ENCODE measurements at places on chromosomes 6 and 20.
A peak's percentile ranks its signal among the peaks of the same experiment; 100 is the strongest.

DNA sequence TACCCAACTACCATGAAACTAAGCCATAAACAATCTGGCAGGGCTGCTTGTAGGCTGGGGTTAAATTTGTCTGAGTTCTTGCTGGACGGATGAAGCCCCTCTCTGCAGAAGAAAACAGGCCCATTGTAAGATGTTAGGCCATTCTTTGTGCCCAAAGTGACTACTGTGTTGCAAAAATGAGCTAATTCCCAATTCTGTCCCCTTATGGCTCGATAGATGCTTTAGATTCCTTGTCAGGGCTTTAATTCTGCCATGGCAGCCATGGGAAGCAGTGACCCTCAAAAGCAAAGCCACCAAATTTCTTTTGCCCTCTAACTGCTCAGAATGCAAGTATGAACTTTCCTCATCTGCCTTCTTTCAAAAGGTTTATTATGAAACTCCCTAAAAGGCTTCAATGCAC is 45.2 kb downstream of the LAMA4 start:
- DNase-seq: no peak

DNA sequence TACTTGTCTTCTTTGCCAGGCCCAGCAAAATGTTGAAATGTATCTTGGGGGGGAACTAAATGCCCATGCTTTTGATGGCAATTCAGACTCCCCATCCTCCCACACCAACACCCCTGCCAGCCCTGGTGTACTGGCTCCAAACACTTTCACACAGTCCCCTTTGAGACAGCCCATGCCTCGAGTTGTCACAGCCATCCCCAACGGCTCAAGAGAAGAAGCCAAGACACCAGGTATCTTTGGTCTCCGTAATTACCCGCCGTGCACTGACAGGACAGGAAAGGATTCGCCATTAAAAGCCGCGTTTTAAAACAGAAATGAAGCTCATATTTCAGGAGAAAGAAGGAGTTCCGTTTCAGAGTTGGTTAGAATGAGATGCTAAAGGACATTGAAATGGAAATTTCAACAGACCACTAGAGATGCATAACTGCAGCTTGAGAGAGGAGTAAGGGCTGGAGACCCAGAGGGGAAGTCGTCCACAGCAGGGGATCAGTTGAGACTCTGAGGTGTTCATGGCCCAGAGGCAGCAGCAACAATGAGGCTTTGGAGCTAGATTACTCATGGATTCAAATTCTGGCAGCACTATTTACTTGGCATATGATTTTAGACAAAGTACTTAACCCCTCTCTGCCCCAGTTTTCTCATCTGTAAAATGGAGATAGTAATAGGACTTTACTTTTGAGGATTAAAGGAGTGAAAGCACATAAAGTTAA is 63.5 kb upstream of the ADGRF1 start:
- DNase-seq: no peak

DNA sequence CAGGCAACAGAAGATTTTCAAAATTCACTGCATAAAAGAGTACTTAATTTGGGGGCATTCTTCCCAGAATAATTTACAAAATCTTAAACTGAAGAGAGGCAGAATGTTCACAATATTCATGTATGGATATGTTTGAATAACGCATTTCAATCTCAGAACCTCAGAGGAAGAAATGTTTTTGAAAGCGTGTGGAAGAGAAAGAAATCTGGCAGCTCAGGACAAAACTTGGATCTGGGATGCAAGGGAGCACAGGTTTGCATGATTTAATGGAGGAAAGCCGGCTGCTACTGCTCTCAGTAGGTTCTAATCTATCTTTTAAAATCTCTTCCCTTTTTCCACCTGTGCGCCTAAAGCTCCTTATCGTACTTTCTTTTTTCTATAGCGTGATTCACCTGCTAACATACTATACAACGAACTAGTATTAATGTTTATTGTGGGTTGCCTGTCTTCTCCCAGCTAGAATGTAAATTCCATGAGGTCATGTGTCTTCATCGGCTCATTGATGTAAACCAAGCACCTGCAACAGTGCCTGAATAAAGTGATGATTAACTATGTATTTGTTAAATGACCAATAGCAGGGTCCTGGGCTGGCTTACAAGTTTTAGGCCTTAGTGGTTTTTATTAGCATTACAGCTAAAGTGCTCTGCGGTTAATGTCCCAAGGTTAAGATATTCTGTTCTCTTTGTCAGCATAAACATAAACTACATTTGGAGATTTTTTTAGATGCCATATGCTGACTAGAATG is 15.3 kb downstream of the PRL start:
- no peak for DNase-seq

- no peak for DNase-seq
Measured at GRCh38 chr6:41818271-41819054, 31.0 kb downstream of the TOMM6 start.

DNA sequence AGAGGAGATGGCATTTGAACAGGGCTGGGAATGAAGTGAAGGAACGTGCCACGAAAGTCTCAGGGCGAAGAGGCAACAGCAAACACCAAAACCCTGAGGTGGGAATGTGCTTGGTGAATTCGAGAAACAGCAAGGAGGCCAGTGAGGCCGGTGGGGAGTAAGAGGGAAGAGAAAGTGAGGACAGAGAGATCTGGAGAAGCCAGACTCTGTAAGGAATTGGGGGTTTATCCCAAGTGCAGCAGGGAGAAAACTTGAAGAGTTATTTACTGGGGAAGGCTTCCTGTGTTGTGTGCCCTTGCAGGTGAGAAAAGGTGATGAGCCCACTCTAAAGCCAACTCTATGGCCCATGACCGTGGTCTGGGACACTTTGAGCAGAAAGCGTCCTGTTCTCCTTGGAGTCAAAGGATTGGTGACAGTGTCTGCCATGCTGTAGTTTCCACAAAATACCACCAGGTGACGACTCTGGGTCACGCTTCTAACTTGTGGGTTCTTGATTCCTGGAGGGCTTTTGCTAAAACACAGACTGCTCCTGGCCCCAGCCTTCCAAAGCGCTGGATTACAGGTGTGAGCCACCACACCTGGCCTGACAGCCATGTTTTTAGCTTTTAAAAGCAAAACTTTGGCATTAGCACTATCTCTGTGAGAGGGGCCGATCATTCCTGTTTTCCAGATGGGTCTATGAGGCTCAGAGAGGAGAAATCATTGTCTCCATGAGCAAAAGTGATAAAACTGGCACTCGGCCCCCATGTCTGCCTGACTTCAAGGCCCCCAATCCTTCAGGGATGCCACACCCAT is 18.0 kb upstream of the CSNK2A1 start:
- peak; percentile 70 for DNase-seq

- no peak for DNase-seq
Measured at GRCh38 chr6:54896302-54896701, 49.7 kb downstream of the FAM83B start.

DNA sequence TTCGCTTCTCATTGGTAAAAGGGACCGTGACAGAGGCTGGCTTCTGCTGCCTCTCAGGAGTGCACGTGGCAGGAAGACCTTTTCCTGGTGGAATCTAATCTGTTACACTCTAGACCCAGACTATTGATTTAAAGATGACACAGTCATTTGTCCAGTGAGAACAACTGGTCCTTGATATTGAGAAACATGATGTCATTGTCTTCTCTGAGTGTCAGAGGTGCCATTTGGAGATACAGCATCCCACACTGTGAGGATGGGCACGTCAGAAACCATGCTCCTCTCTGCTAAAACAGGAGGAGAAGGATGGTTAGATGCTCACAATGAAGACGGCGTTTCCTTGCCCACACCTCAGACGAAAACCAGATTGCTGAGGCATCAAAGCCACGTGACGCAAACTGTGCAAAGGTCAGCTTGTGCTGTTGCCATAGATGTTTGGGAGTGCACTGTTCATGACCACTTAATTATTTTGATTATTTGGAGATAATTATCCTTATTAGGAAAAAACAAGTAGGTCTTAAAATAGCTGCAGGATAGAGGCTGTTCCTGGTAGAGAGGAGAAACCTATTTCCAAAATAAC is 169.0 kb downstream of the SMOC2 start:
- no peak for DNase-seq

DNA sequence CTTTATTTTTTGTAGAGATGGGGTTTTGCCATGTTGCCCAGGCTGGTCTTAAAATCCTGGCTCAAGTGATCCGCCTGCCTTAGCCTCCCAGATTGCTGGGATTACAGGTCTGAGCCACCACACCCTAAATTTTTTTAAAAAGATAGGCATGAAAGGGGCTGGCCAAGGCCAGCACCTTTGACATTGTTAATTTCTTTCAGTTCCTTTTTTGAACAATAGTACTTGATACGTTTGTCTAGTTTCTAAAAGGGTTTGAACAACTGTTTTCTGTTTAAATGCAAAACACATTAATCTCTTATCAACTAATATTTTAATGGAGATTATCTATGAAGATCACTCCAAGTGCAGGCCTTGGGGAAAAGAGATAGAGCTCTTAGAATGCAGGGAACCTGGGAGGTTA is 37.6 kb upstream of the PTPRK start:
- no peak for DNase-seq

DNA sequence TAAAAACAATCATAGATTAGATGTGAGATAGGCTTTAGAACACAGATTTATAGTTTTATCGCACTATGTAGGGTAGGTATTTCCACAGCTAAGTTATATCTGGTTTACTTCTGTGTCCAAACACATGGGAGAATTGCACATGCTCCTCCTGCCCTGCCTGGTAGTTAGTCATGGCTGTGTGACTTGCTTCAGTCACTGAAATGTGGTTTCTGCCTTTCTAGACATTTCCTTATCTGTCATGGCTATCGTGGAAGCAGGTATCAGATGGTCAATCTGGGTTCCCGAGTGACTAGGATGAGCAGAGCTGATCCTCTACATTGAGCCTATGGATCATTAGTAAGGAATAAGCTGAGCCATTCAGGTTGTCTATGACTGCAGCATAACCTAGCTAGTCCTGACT is 117.8 kb upstream of the GMDS start:
- no peak for DNase-seq

DNA sequence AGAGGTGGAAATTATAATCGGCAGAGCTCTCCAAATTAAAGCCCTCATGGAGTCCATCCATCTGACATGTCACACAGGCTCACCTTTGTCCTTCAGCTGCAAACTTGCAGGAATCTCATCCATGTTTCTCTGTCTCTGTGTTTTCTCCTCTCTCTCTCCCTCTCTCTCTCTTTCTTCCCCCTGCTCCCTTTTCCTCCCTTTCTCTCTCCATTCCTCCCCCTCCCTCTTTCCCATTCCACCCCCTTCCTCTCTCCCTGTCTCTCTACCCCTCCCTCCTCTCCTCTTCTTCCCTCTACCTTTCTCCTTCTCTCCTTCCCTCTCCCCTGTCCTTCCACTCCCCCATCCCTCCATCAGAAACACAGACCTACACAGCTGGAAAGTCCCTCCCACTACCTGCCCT is 6.8 kb downstream of the NCR2 start:
- no peak for DNase-seq

DNA sequence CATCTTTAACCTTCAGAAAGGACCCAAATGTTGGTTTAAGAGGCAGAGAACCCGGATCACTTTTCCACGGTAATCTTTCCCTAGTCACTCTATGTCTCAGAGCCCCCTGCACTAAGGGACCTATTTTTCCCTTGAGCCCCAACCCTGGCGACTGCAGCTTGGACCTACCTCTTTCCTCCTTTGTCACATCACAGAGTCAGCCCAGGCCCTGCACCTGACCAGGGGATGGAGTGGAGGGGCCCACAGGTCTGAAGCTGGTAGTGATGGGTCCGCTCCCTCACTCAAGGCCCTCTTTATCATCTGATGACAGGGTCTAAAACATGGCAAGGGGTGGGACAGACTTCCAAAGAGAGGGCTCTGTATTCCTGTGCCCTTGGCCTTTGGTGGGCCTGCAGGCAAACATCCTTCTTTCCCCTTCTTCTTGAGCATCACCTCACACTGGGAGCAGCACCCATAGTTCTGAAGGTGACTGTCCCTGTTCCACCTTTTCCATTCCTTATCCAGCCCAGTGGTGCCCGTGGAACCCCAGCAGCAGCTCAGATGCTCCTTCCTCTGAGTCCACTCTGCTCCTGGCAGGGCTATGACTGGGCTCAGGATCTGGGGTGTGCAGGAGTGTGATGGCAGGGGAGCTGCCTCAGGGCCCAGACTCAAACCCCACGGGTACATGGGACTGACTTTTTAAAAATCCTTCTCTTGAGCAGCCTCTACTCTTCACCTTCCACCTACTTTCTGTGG is 6.3 kb downstream of the RAET1L start:
- DNase-seq: no peak

DNA sequence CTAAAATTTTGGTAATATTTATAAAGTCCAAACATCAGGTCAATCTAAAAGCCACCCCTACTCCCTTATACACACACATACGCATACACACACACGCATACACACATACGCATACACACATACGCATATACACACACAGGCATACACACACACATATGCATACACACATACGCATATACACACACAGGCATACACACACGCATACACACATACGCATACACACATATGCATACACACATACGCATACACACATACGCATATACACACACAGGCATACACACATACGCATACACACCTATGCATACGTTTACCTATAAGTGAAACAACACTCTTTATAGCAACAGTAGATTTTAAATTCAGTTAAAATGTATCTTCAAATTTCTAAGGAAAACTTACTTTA is 112.8 kb upstream of the C6orf118 start:
- no peak for DNase-seq

- peak; percentile 57 for DNase-seq
Measured at GRCh38 chr20:25065625-25066338, 7.8 kb upstream of the ACSS1 start.

DNA sequence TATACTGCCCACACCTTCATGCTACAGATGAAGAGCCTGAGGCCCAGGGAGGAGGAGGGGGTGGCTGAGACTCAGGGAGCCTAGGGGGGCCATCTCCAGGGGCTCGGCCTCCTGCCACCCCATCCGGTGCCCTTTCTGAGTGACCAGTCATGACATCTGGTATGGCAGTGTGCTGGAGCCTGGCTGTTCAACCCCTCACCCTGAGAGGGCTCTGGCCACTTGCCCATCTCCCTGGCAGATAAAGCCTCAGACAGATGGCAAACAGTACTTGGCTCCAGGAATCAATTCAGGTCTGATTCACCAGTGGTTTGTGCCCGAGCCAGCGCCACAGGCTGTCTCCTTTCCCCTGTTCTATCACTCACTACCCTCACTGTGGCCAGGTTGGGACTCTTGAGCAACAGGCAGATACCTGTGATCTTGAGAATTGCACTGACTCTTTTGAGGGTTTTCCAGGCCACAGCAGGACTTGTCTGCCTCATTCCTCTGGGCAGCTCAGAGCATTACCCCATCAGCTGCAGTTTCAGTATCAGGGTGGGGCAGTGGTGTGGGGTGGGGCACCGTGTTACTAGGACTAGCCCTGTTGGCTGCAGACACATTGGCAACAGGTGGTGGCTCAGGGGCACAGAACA is 22.8 kb downstream of the SRSF3 start:
- DNase-seq: peak; percentile 46

DNA sequence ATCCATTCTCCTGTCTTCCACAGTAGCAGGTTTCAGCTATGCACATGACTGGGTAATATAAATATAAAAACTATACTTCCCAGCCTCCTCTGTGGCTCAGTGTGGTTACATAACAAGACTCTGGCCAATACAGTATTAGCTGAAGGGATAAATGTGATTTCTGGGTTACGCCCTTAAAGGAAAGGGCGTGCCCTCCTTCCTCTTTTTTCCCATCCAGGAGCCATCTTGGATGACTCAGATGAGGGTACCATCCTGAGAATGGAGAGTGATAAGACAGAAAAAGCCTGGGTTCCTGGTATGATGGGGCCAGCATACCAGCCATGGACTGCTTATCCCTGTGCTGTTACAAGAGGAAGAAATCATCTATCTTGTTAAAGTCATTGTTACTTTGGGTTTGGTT is 123.3 kb downstream of the NFATC2 start:
- no peak for DNase-seq

All from urothelium cell line (cell line).